ENCODE measurements at places on chromosomes 6 and 20. TPM values are rescaled to one million over a fixed set of nuclear protein-coding genes. Genes with fewer than 3 reads are reported as not detected.

Gene TFAP2A
- not detected for total RNA-seq

DNA sequence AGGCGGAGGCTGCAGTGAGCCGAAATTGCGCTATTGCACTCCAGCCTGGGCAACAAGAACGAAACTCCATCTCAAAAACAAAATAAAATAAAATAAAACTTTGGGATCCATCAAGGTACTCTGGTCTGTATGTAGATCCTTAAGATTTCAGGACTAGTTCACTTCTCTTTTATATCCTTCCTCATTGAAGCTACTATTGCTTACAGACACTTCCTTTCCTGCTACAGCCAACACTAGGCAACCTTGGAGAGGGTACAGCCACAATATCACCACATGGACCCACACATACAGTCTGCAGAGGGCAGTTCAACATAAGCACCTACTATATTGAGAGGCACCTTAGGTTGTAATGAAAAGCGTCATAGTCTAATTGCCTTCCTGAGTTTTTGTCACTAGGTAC, 113.3 kb downstream of the ATXN1 start:
- no peak for DNase-seq

Gene TREML1
- total RNA-seq, result not detected

- no peak for DNase-seq
Observed at GRCh38 chr6:106908386-106908840, 66.1 kb downstream of the CD24 start.

Gene TXLNB
- 1.9 TPM for total RNA-seq

Gene HBS1L
- 60.2 TPM for total RNA-seq

DNA sequence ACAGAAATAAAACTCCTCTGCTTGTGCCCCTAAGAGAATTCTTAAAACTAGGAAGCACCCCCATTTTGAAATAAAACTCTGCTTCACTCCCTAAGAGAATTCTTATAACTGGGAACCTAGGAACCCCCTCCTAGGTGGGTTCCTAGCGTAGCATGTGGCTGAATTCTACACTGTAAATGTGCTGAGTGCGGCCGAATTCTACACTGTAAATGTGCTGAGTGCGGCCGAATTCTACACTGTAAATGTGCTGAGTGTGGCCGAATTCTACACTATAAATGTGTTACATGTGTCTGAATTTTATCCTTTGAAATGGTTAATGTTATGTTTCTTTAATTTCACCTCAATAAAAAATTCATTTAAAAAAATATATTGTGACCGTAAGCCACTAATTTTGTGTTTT, 79.3 kb downstream of the PSMB1 start:
- DNase-seq, result no peak

DNA sequence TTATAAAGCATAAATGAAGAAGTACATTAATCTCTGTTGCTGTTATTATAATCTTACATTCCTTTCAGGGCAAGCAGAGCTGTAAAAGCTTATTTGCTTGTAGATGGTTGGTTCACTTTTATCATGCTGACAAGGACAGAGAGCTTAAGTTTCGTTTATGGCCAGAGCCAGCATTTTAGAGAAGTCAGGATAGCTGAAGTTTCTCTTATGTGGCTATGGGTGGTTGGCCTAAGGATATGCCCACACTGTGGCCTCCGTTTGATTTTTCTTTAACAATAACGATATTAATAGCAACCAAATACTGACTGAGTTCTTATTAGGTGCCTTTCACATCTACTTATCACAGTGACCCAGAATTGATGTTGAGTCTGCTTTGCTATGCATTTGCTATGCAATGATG, 78.5 kb downstream of the FARS2 start:
- DNase-seq, result no peak
